ENCODE measurements at places on chromosomes 1 and 21.

DNA sequence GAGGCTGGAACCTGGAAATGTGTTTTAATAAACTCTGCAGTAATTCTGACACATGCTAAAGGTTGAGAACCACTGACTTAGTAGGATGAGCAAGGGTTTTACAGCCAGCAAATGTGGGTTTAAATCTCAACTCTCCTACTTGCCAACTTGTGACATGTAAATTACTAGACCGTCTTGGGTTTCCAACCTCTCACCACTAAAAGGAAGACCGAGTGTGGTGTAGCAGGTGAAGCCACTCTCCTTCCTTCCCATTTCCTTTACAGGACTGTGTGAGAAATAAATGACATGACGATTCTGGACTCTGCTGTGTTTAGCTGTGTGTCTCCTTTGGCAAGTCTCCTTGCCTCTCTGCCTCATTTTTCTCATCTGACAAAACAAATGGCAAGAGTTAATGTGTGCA, 49.5 kb upstream of the DNAJC6 start:
- DNase-seq: no peak

DNA sequence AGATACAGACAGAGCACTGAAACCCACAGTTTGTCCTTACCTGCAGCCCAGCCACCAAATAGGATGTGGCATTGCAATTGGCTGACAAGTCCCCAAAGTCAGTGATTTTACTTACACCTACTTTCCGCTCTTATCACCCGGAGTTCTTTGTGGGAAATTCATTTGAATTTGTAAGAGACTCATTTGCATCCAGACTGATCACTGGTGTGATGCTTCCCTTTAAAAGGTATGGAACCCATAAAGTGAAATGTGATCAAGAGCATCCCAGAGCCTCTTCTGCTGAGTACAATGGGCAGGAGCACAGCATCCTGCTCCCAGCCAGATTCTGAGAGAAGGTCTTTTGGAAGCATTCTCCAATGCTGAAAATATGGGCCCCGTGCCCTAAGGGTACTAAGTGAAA, 161.4 kb downstream of the DAB1 start:
- no peak for DNase-seq

DNA sequence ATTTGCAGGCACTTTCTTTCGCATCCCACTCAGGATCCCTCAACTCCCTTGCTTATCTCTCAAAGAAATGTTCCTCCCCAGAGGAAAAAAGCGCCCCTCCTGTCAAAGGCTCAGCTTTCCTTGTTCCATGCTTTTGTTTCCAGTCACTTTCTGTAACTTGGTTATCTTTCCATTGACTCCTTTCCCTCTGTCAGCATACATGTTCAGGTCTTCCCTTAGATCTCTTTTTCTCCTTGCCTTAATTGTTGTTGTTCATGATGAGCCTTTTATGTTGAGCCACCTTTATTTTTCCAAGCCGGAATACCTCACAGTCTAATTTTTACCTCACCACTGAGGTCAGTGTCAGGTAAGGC, 46.5 kb upstream of the PODN start:
- DNase-seq: no peak

- DNase-seq: no peak
Observed at GRCh38 chr1:31793586-31794285, 22.1 kb downstream of the SPOCD1 start.

- no peak for DNase-seq
Observed at GRCh38 chr1:3664700-3665375, 12.5 kb downstream of the TP73 start.

GRCh38 chr1:6785728-6786505, 663 bp downstream of the CAMTA1 start:
- DNase-seq: peak; percentile 37

DNA sequence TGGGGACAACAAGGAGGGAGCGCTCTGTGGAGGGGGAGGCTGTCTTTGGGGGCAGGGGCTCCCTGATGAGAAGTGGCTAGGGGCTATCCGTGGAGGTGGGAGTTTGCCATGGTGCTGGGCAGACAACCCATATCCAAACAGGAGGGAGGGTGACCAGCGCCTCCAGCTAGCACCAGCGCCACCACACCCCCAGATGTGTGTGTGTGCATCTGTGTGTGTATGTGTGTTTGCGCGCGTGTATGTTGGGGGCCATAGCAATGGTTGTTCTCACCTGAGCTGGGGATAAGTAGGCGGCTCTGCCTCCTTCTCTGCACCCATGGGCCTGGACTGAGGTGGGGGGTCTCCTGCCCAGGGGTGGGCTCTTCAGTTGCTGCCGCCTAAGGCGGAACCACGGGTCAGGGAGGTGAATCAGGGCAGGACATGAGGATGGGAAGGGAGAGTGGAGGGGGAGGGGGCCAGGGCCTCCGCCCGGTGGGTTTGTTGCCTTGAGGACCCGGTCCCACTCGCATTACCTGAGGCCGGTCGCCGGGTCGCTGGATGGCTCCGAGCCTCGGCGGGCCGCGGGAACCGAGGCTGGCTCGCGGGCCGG, 345 bp downstream of the HPCAL4 start:
- DNase-seq: no peak

GRCh38 chr1:153793973-153794615, 18.9 kb downstream of the SLC27A3 start:
- no peak for DNase-seq

DNA sequence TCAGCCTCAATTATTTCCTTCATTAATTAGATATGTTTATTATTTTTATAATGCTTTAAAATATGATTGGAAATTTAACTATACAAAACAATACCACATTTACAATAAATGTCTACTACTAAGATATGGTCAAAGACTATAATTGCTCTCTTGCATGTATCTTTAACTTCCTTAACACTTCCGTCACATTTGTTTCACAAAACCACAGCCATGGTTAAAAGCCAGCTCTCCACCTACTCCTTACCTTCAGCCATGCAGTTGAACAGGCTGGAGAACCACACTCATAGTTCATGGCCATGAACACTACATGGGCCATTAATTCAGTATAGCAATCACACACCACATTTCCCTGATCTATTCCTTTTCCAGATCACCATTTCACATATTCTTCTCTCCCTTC, 72.2 kb downstream of the NME7 start:
- DNase-seq: no peak

GRCh38 chr1:34709547-34709946, 45.3 kb upstream of the GJB5 start:
- DNase-seq: no peak

GRCh38 chr21:37408464-37409193, 42.1 kb downstream of the DYRK1A start:
- DNase-seq: no peak

- DNase-seq: no peak
Observed at GRCh38 chr1:5802606-5803005, 189.6 kb downstream of the NPHP4 start.

DNA sequence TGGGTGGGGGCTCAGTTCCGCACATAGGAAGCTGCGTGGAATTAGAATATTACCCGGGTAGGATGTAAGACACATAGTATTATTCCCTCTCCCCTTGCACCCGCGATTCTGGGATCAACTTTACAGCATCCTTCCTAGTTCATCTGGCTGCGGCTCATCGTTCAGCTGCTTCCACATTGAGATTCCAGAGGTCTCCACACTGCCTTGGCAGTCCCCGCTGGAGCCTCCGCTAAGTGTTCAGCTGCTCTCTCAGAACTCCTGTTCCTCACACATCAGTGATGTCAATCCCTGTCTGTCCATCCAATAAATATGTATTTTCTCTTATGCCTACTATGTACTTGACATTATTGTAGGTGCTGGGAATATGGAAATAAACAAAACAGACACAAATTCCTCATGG, 135.6 kb upstream of the SYT6 start:
- DNase-seq: no peak

DNA sequence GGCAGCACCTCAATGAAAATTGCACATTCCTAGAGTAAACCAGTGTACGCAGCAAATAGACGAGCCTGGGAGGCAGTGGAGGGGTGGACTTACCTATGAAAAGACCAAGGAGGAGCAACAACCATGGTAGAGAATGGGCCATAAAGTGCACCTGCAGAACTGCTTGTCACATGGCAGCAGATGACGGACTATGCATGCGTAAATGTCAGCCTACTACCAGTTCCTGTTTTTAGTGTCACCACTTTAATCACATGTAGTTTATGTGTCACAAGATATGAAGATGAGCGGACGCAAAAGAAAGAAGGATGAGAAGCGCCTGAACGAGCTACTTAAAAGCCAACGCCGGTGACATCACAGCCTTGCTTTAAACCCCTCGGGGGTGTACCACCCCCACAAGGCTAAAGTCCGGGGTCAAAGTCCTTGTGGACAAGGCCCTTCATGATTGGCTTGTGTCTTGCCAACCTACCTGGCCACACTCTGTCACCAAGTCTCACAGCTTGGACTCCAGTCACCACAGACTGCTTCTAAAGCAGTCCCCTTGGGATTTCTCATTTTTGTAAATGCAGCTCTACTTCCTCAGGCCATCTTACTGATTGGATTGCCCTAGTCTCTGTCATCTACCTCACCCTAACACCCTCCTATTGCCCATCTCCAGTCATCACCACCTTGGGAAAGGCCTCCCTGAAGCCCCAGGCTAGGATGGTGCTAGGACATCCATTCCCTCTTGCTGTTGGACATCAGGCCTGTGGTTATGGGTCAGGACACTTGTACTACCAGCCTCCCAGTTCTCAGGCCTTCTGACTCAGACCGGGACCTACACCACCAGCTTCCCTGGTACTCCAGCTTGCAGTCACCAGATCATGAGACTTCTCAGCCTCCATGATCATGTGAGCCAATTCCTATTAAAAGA, 6.0 kb upstream of the LY9 start:
- no peak for DNase-seq

GRCh38 chr1:248306103-248306502, 2.9 kb upstream of the OR2T12 start:
- DNase-seq: no peak

- DNase-seq: no peak
Observed at GRCh38 chr1:158901623-158902022, 29.7 kb upstream of the PYHIN1 start.

DNA sequence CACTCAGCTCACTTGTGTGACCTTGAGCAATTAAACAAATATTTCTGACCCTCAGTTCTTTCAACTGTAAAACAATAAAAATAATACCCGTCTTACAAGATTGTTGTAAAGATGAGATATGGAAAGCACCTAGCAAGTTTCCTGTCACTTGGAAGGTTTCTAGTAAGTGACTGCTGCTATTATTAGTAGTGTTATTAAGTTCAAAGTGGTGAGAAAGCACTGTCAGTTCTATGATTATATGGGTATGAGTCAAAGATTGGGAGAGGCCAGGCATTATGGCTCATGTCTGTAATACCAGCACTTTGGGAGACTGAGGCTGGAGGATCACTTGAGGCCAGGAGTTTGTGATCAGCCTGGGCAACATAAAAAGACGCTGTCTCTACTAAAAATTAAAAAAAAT, 145.4 kb downstream of the C1orf21 start:
- no peak for DNase-seq

- DNase-seq: no peak
Observed at GRCh38 chr1:197307551-197307950, 39.5 kb downstream of the CRB1 start.

DNA sequence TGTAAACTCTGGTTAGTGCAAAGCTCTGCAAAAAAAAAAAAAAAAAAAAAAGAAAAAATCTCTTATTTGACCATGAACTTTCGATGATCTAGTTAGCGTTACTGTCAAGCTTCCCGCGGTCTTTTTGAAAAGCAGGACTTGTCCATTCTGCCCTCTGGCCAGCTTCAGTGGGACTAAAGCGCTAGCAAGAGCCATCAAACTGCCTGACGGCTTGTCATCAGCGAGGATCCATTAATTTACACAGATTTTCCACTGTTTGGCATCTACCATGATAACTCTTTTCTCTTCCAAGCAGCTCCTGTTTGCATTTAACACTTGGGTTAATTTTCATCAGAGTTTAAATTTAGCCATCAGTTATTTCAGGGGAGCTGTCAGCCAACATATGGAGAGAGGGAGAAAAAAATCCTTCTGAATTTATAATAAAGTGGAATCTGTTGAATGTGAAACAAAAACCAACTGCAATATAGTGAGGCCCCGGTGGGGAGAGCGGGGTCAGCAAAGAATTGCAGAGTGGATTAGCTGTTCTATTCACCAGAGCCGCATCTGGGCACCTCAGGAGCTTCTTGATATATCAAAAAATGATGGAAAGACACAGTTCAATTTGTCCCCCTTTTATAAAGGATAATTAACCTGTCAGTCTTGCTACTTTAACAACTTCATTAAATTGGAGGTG, 298.2 kb downstream of the SPATA17 start:
- DNase-seq: no peak

- DNase-seq: no peak
Observed at GRCh38 chr21:43812139-43812821, 22.9 kb downstream of the RRP1 start.

GRCh38 chr1:221823561-221823960, 81.7 kb upstream of the DUSP10 start:
- no peak for DNase-seq

DNA sequence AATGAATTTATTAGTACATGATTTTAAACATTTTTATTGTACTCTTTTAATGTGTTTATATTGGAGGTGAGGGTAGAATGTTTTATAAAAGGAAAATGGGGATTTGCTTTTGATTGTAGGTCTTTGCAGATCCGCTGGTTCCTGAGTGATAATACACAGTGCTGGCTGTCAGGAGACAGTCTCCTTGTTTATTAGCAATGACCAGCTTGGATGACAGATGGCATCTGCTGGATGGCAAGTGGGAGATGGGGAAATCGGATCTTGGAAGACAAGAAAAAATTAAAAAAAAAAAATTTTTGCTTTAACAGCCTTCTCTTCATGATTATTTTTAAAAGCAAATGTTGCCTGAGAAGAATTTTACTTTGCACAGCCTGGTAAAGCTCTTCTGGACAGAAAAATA, 4.4 kb upstream of the PHTF1 start:
- DNase-seq: no peak

- DNase-seq: no peak
Observed at GRCh38 chr1:240599299-240599698, 12.7 kb downstream of the GREM2 start.

DNA sequence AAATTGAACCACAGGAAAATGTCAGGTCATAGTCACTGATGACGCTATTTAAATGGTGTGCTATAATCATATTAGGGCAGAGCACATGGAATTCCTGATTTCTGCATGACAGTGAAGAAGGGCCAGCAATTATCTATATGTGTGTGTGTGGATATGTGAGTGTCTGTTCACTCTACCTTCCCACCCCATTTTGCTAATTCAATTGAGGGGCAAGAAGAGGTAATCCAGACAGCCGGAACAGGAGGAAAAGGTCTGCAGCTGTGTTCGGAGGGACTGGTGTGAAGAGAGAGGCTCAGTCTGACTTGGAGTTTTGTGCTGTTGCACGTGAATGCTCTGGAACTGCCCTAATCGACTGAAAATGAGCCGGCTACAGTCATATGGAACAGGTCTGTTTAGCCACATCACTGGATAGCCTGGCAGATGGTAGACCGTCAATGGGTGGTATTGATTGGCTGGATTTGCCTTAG, 5.1 kb upstream of the ELAVL4 start:
- no peak for DNase-seq

GRCh38 chr1:30437059-30437576, 286.3 kb downstream of the MATN1 start:
- no peak for DNase-seq

- no peak for DNase-seq
Observed at GRCh38 chr1:172041742-172042141, 200.4 kb downstream of the DNM3 start.

- no peak for DNase-seq
Observed at GRCh38 chr1:112502826-112503225, 5.9 kb upstream of the WNT2B start.

GRCh38 chr1:17789926-17790325, 34.8 kb downstream of the ACTL8 start:
- DNase-seq: no peak

All from effector memory CD4-positive, alpha-beta T cell (primary cell).